ENCODE measurements at places on chromosomes 12 and 14.
A peak's percentile ranks its signal among the peaks of the same experiment; 100 is the strongest.

GRCh38 chr12:49367381-49368239 is at the start of gene SPATS2:
TSS of gene SPATS2 (plus strand) at chr12:49367462. CDS start at chr12:49461013, 93,551 bp downstream.
- DNase-seq = no peak

- DNase-seq = no peak
Observed at GRCh38 chr12:113638460-113638775, 166.7 kb upstream of the LHX5 start.

- no peak for DNase-seq
Observed at GRCh38 chr12:88918161-88918560, 337.9 kb upstream of the KITLG start.

GRCh38 chr14:101008631-101009336 is 105.3 kb upstream of the RTL1 start:
- no peak for DNase-seq

- no peak for DNase-seq
Observed at GRCh38 chr12:108820707-108821406, 36.5 kb downstream of the SSH1 start.

GRCh38 chr12:56230432-56231183 is 757 bp downstream of the SLC39A5 start:
- no peak for DNase-seq

- no peak for DNase-seq
Observed at GRCh38 chr14:35879151-35879648, 53.1 kb downstream of the BRMS1L start.

GRCh38 chr14:28102814-28103213 is 663.8 kb upstream of the FOXG1 start:
- no peak for DNase-seq

GRCh38 chr12:86331012-86331411 is 74.8 kb upstream of the MGAT4C start:
- DNase-seq = no peak

- no peak for DNase-seq
Observed at GRCh38 chr14:69559581-69560011, 15.1 kb downstream of the CCDC177 start.

GRCh38 chr12:94867066-94867855 is 136.2 kb downstream of the NDUFA12 start:
- DNase-seq = no peak

DNA sequence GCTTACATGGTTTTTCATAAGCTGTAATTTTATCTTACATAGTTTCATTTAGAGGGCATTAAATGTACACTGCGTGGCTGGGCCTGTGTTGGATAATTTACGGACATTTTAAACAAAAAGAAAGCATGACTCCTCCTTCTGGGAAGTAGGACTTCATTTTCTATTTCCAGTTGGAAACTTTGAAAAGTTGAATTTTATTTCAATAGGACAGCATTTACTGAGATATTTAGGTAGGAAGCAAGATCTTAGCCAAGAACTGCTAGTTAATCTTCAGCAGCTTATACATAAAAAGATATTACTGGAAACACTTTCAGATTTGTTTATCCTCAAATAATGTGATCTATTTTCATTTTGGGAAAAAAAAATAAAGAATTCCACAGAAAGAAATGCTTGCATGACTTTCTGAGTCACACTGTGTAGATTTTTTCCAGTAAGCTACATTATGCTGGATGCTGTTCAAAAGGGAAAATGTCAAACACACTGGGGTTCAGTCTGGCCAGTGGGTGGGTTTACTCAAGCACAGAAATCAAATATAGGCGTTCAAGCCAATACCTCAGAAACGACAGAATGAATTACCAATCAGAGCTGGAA is 239.4 kb upstream of the KRR1 start:
- DNase-seq = no peak

DNA sequence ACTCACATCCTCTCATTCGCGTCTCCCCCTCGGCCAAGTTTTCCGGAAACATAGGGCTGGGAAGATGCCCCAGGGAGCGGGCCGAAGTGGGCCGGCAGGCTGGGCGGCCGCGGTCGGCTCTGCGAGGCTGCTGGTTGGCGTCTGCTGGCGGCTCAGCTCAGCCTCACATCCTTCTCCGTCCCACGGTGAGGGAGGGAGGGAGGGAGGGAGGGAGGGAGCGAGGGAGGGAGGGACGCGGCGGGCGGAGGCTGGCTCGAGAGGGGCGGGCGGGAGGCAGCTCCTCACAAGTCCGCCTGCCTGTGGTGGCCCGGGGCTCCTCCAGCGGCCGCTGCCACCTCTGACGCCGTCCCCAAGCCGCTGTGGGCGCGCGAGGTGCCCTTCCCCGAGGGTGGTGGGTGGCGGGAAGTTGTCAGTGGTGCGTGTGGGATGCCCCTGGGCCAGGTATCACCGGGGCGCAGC is 93.8 kb downstream of the RFLNA start:
- peak; percentile 47 for DNase-seq

- DNase-seq = no peak
Observed at GRCh38 chr12:75863533-75863932, 168.0 kb downstream of the PHLDA1 start.

- no peak for DNase-seq
Observed at GRCh38 chr14:54209511-54210250, 187.1 kb upstream of the CDKN3 start.

DNA sequence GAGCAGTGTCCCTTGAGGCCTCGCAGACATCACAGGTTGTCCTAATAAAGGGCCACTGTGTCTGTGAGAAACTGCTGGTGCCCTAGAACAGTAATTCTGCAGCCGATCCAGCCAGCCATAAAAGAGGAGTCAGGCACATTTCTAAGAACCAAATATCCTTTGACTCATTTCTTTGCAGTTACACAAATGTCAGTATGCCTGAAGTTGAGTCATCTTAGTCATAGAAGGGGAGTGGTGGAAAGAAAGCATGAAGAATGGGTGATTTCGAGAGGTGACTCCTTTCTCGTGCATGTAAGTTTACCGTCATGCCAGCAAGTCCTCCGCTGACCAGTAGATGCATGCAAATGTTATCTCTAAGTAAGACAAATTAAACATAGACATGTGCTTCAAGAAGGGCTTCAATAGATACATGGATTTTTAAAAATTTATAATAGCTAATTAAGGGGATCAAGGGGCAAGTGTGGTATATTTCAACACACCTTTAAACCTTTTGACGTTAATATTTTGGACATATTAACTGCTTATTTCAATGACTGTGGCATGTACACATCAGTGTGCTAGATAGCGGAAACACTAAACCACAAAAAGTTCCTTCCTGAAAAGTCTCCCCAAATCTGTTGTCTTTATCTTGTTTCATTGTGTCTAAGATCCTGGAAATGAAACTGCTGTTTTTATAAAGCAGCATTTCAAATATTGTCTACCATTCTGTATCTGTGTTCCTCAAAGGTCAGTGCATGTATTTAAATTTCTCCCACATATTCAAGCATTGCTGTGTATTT is 497.4 kb downstream of the NPAS3 start:
- DNase-seq = peak; percentile 6
